A673 (cell line): ENCODE measurements at places on chromosomes 7 and 10.

GRCh38 chr7:20085086-20085485 lies 132.1 kb downstream of the MACC1 start:
- H3K36me3 ChIP-seq, result no peaks in the 10 kb centered on the region
- H3K4me3 ChIP-seq, result no peak overlapping the region
- no peak overlapping the region for H3K27ac ChIP-seq
- H3K27me3 ChIP-seq, result no peaks in the 10 kb centered on the region
- DNase-seq, result no peak
- H3K4me1 ChIP-seq, result no peaks in the 10 kb centered on the region

DNA sequence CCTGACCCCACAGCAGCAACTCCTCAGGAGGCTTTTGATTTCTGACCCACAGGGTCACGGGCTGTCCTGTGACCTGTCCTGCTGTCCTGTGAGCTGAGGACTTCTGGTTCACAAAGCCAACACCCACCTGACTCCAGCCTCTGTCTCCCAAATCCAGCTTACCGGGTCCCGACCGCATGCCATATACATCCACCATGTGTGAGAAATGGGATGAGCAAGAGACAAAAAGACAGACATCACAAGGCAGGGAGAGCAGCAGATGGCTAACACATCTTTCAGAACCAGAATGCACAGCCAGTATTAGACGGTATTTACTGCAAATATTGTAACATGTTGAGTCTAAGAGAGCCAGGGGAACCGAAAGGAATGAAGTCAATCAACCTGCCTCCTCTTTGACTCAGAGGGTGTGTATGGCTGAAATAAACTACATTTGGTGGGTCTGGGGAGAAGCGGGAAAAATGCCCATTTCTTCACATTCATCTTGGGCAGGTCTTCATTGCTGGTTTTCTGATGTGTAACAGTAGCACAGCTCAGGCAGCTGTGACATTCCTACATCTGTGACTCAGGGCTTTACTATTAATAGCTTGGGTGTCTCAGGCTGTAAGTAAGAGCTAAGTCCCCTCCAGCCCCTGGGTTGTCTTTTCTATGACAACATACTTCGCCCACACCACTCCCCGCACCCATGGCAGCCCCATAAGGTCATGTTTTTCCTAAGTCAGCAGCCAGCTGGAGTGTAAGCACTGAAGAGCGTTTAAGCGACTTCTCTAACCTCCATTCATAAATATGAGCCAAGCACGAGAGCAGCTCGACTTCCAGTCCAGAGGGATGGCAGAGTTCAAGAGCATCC lies 25.0 kb downstream of the ABLIM1 start:
- H3K27me3 ChIP-seq, result peaks cover 14% of the 10 kb centered on the region
- H3K4me1 ChIP-seq, result peaks cover 14% of the 10 kb centered on the region
- no peaks in the 10 kb centered on the region for H3K36me3 ChIP-seq
- peak overlapping the region; percentile 51 for H3K4me3 ChIP-seq
- peak; percentile 70 for DNase-seq

GRCh38 chr10:128550045-128550444 lies 423.8 kb upstream of the MKI67 start:
- no peaks in the 10 kb centered on the region for H3K4me1 ChIP-seq
- DNase-seq, result no peak
- no peaks in the 10 kb centered on the region for H3K36me3 ChIP-seq

- peak overlapping the region; percentile 56 for H3K27ac ChIP-seq
- DNase-seq, result peak; percentile 80
- H3K36me3 ChIP-seq, result peaks cover 3% of the 10 kb centered on the region
- H3K27me3 ChIP-seq, result no peaks in the 10 kb centered on the region
- peaks cover 13% of the 10 kb centered on the region for H3K4me1 ChIP-seq
Measured at GRCh38 chr7:100602889-100603725, 944 bp downstream of the PCOLCE start.

DNA sequence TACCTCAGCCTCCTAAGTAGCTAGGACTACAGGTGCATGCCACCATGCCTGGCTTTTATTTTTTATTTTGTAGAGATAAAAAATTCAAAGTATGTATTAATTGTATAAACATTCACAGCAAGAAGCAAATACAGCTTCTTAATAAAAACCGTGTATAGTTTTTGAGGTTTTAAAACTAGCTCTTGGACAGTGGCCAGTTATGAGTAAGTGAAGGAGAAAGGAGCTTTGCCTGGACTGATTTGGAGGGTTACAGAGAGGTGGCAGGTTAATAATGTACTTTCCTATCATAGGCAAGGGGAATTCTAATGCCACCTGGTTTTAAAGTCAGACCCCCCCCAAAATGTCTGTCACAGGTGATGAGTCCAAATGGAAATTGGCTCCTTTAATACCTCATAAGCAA lies 43.4 kb downstream of the ZNRF2 start:
- DNase-seq, result no peak
- no peak overlapping the region for H3K27ac ChIP-seq
- peaks cover 27% of the 10 kb centered on the region for H3K4me1 ChIP-seq
- no peak overlapping the region for H3K4me3 ChIP-seq

DNA sequence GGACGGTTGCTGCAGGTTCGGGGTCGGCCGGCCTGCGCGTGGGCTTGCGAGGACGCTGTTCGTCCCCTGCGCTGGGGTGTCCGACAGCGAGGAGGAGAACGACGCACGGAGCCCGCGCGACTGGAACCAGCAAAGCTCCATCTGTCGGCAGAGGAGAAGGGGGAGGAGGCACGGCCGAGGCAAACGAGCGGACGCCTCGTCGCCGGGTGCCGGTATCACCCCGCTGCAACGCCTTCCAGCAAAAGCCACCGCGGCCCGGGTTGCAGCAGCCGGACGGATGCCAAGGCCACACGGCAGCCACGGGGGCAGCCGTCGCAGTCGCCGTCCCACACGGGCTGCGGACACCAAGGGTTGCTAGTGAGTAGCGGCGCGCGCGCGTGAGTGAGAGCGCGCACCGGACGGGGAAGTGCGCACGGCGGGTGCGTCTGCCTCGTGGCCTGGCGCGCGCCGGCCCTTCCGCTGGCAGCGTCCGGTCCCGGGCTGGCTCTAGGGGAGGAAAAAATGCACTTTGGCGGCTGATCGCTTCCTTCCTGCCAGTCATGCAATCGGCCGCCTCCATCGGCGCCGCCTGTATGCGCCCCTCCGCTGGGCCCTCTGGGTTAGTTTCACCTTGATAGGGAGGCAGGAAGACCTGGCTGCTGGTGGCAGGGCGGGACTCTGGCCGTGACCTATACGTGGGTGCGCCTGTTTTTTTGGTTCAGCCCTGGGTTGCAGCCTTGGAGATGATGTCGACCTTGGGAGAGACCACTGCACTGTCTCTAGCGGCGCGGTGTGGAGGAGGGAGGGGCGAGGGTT lies 434 bp downstream of the STAMBPL1 start:
- H3K4me1 ChIP-seq, result peaks cover 61% of the 10 kb centered on the region
- H3K36me3 ChIP-seq, result no peaks in the 10 kb centered on the region
- no peaks in the 10 kb centered on the region for H3K27me3 ChIP-seq
- peak overlapping the region; percentile 90 for H3K4me3 ChIP-seq
- peak overlapping the region; percentile 92 for H3K27ac ChIP-seq
- peak; percentile 84 for DNase-seq

DNA sequence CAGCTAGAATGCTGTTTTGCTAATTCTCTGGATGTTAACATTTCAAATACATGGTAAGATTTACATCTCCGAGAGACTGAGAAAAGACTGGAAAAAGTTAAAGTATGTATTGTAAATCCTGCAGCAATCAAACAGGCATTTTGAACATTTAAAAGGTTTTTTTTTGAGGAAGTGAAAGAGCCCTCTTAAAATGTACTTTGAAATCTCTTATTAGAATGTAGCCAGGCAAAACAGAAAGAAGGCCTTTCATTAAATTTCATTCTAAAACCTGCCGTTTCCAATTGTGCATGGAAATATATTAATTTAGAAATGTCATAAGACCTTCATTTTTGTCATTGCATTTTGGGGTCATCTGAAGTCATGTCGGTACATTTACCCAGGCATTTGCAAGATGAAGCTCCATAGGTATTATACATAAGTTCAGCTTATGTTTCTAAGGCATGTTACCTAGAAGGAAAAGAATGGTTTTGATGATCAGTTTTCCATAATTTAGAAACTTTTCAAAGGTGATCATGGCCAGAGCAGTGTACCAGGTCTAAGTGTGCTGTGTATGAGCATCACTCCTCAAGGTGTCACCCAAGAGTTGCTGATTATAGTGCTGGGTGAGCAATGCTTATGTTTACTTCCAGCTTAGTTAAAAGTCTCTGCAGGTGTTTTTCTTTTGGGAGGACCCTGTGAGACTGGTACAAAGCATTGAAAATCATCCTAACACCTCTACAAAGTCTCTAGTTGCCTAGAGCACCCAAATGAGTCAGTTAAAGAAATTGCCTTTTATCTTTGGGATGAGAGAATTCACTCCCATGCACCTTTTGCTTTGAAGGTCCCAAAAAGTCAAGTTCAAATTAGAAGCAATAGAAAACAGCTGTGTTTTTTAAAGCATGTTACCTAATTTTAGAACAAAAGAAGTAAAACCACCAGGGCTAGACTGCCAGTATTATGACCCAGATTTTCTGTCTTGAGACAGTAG lies 7.1 kb downstream of the ZNF736 start:
- H3K36me3 ChIP-seq, result no peaks in the 10 kb centered on the region
- no peaks in the 10 kb centered on the region for H3K27me3 ChIP-seq
- DNase-seq, result no peak
- no peak overlapping the region for H3K4me3 ChIP-seq

GRCh38 chr7:121372376-121373010 lies 23.6 kb downstream of the FAM3C start:
- peak overlapping the region; percentile 28 for H3K27ac ChIP-seq
- peak; percentile 81 for DNase-seq
- no peak overlapping the region for H3K4me3 ChIP-seq
- peaks cover 39% of the 10 kb centered on the region for H3K4me1 ChIP-seq
- no peaks in the 10 kb centered on the region for H3K27me3 ChIP-seq

DNA sequence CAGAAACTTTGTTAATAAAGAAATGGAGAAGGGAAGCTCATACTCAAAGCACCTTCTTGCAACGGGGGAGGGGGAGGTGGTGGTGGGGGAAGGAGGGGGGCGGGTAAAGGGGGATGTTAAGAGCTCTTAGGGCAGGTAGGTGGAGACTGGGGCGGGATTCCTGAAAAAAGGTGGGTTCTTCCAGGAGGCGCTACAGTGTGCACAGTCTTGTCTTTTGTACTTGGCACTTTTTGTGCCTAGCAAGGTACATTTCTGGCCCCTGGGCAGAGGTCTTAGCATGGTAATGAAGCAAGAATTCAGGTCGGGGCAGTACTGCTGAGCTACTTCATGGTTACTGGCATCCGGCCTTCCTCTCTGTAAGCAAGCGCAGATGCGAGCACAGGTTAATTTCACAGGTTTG lies 15.2 kb upstream of the LAMB4 start:
- DNase-seq, result no peak
- no peaks in the 10 kb centered on the region for H3K27me3 ChIP-seq
- no peaks in the 10 kb centered on the region for H3K36me3 ChIP-seq
- H3K4me1 ChIP-seq, result no peaks in the 10 kb centered on the region
- H3K27ac ChIP-seq, result no peak overlapping the region
- no peak overlapping the region for H3K4me3 ChIP-seq

GRCh38 chr7:93015779-93016481 lies 101.8 kb downstream of the SAMD9 start:
- no peak overlapping the region for H3K4me3 ChIP-seq
- no peaks in the 10 kb centered on the region for H3K27me3 ChIP-seq
- no peaks in the 10 kb centered on the region for H3K36me3 ChIP-seq

GRCh38 chr10:112539340-112539739 lies 92.3 kb downstream of the VTI1A start:
- H3K27me3 ChIP-seq, result no peaks in the 10 kb centered on the region
- H3K36me3 ChIP-seq, result no peaks in the 10 kb centered on the region
- no peak overlapping the region for H3K4me3 ChIP-seq
- peak; percentile 32 for DNase-seq
- H3K27ac ChIP-seq, result no peak overlapping the region

DNA sequence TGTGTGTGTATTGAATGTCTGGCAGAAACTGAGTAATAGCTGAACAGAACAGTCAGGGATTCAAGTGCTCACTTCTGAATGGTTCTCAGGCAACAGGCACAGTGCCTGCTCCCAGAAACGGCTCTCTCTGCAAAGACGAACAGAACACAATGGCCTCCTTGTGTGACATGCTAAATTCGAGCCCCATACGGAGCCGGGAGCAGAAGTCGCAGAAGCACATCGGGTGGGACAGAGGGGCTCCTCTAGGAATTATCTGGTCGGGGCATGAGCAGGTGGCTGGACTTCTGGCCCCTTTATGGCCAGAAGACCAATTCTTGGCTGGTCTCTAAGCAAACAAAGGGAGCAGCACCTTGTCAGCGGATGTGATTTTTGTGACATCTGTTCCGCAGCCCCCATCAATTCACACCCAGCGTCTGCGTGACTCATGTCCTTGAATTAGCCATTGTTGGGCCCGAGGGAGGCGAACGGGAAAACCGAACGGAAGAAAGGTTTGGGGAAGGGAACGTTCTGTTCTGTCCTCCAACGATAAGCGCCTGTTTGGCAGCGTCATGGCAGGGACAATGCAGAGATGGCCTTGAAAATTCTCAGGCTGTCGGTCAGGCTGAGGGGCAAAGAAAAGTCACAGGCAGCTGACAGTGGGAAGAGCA lies 47.3 kb upstream of the NPTX2 start:
- H3K27me3 ChIP-seq, result no peaks in the 10 kb centered on the region
- no peak for DNase-seq
- H3K27ac ChIP-seq, result no peak overlapping the region
- no peak overlapping the region for H3K4me3 ChIP-seq
- H3K36me3 ChIP-seq, result no peaks in the 10 kb centered on the region

DNA sequence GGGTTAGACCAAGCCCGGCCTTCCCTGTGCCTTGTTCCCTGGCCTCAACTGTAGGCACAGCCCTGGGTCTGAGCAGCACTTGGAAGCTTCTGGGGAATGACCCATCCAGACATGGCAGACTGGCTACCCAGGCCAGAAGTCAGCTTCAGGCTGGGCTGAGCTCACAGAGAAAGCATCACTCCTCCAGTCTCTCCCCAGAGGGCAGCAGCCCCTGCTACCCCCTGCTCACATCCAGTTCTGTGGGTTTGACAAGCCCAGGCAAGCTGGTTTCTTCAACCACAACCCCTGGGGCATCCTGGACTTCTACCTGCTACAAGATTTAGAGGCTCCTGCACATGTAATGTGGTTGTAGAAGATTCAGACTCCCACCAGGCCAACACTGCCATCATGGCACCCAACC lies 9.0 kb downstream of the C10orf71 start:
- no peak overlapping the region for H3K4me3 ChIP-seq
- H3K36me3 ChIP-seq, result no peaks in the 10 kb centered on the region
- peaks cover 15% of the 10 kb centered on the region for H3K27me3 ChIP-seq
- no peaks in the 10 kb centered on the region for H3K4me1 ChIP-seq
- H3K27ac ChIP-seq, result no peak overlapping the region

DNA sequence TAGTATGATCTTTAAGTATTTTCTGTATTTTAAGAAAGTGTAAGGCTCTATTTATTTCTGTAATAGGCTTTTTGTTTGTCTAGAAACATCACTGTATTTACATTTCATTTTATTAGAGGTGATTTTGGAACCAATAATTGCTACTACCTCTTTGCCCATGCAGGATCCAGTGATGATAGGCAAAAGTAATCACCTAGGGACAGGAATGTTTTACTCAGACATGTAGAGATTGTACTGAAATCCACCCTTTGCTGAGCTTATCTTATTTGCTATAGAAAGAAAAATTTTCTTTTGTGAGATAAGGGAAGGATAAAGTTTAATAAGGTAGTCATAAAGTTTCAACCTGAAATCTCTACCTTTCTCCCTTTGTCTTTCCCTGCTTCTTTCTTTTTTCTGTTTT lies 73.5 kb downstream of the MKLN1 start:
- H3K27ac ChIP-seq, result no peak overlapping the region
- H3K4me3 ChIP-seq, result no peak overlapping the region
- DNase-seq, result no peak
- no peaks in the 10 kb centered on the region for H3K27me3 ChIP-seq
- H3K36me3 ChIP-seq, result peaks cover 59% of the 10 kb centered on the region

GRCh38 chr7:24721481-24722001 lies 35.7 kb downstream of the GSDME start:
- H3K4me3 ChIP-seq, result no peak overlapping the region
- H3K27ac ChIP-seq, result no peak overlapping the region
- peak; percentile 22 for DNase-seq
